ENCODE measurements at places on chromosomes 2 and 18.

- no peak for DNase-seq
Measured at GRCh38 chr2:19104503-19104902, 253.9 kb downstream of the OSR1 start.

GRCh38 chr18:12059334-12060181 is 34.1 kb upstream of the ANKRD62 start:
- DNase-seq, result no peak

DNA sequence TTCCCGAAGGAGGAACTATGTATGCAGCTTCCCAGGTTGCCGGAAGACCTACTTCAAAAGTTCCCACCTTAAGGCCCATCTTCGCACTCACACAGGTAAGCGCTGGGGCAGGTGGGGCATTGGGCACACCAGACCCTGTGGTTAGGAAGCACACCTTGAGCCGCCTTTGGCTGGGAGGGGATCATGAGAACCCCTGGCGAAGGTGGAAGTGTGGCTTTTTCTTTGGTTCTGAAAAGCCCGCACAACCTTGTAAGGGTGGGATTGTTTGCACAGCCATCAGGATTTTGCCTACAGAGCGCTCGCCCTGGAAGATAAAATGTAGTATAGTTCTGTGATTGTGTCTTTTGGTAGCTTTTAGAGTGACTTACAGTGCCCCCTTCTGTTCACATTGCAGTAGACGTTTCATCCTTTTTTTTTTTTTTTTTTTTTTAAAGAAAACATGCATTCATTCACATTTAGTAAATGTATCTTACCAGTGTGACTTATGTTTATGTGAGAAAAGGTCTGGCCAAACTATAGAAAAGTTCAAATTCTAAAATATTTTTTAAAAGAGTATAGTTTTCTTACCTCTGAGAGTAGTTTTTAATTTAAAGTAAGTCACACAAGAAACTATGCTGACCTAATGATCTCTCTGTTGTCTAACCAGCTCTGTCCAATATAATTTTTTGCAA is 5.3 kb downstream of the KLF11 start:
- no peak for DNase-seq

GRCh38 chr2:109271920-109272319 is 142.9 kb downstream of the SH3RF3 start:
- no peak for DNase-seq

DNA sequence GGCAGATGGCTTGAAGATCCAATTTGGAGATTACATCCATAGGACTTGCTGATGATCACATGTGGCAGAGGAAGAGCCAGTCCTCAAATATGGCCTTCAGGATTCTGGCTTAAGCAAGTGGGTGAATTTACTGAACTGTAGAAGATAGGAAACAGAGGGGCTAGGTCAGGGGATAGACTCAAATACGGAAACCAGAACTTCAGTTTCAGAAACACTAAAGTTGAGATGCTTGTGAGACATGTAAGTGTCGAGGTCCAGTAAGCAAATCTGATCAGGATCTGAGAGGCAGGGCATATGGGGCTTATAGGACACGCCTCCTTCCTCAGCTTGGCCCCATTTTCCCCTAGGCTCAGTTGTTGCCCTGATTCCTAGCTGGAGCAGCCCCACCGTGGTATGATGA is 107.7 kb downstream of the LBH start:
- no peak for DNase-seq

DNA sequence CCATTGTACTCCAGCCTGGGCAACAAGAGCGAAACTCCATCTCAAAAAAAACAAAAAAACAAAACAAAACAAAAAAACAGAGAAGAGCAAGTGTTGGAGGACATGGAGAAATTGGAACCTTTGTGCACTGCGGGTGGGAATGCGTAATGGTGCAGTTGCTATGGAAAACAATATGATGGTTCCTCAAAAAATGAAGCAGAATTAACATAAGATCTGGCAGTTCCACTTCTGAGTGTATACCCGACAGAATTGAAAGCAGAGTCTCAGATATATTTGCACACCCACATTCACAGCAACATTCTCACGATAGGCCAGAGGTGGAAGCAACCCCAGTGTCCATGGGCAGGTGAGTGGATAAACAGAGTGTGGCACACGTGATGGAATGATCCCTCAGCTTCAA is 11.0 kb upstream of the RALB start:
- no peak for DNase-seq

Data from H1 (cell line).